T-helper 1 cell (primary cell): ENCODE measurements at places on chromosomes 12 and 14.

DNA sequence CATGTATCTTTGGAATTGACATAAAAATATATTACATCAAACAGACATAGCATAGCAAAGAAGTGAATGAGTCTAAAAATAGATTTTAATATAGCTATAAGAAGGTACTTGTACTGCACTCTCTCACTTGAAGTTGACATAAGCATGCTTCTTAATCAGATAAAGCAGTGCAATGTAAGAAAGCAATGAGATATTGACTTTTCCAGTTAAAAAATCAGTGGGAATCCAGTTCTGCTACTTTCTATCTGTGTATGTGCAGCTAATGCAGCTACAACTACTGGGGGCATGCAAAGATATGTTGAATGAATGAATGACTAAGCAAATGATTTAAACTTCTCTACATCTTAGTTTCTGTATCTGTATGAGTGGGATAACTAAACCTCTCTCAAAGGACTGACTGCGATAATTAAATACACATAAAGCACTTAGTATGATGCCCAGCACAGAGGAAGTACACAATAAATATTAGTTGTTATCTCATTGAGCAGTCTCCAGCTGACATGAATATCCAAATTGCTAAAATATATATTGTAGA is 10.3 kb downstream of the WASHC3 start:
- no peak for DNase-seq

GRCh38 chr12:111505601-111506036 is 93.5 kb downstream of the ATXN2 start:
- DNase-seq: no peak

GRCh38 chr14:91350483-91350812 is 67.2 kb downstream of the CCDC88C start:
- no peak for DNase-seq

DNA sequence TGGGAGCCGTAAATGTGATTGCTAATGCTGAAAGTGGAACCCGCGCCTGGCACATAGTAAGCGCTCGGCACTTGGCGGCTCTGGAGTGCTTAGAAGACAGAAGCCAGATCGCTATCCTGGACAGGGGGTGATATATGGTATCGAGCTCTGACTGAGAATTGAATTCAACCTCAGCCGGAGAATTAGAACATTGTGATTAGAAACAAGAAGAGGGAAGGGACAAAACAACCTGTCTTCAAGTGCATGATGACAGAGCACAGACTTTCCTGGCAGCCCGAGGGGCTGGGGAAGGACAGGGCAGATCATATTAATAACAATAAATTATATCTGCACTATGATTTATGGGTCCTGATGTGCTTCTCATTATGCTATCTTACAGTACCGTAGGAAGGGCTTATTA is 66.9 kb upstream of the TBX3 start:
- no peak for DNase-seq

DNA sequence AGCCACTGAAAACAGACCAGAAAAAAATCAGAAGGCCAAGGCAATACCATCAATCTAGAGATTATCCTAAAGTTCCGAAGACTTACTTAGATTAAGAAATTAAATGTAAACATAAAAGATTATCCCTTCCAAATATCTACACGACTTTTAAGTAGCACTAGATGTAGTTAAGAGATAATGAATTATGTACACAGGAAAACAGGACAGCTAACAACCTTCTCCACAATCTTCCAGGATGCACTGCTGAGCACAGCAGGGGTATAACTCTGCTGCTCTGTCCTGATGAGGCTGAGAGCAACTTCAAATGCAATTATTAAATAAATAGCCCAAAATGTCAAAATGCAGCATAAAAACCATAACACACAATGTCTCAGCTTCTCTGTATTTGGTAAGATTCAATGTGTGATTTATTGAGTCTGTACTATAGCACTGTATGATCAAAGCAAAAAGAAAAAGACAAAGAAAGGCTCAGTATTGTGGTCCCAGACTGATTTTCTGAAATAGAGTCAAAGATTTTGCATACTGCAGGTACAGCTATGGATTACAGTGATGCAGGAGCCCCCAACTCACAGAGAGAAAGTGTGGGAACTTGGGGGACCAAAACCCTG is 56.9 kb downstream of the TMTC1 start:
- DNase-seq: no peak

- no peak for DNase-seq
Observed at GRCh38 chr14:92074555-92074954, 31.8 kb downstream of the ATXN3 start.

DNA sequence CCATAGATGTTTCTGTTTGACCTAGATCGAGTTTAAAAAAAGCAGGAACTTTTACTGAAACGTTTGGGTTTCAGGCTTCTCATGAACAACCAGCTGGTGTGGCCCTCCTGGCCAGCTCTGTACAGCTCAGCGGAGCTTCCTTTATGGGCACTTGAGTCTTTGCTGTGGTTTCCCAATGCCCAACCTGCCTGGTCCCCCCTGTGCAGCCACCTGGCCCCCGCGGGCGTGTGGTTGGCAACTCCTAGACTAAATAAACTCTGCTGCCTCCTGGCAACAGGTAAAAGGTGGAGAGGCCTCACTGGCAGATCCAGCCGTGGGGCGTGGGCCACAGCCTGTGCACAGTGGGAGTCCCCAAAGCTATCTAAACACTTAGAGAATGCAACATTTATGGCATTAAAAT is 38.7 kb downstream of the ADGRD1 start:
- DNase-seq: no peak

- no peak for DNase-seq
Observed at GRCh38 chr12:76568888-76569551, 9.4 kb upstream of the OSBPL8 start.

DNA sequence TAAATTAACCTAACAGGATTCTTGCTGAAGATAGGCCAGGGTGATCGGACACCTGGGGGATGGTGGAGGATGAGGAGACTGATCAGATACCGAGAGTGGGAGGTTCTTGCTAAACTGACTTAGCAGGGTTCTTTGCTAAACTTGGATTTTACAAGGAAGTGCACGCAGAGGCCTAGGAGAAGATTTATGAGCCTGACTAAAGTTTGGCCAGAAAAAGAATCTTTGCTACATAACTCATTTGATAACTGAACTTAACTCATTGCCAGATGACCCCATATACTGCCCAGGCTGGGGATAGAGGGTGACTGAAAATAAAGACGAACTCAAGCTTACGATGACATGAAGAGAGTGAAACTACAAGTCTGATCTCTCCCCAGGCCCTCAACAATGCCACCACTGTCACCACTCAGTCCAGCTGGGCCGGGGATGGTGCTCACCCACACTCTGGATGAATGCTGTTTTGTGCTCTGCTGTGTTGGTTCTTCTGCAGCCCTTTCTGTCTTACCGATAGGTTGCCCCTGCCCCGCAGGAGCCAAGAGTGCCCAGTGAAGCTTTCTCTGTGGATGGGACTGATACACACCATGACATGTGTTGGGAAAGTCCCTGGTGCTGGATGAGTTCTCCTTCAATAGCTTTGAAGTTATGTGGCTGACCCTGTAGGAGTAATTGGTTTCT is 29.0 kb downstream of the PPFIBP1 start:
- DNase-seq: no peak

GRCh38 chr14:35368583-35369392 is 35.8 kb downstream of the NFKBIA start:
- DNase-seq: no peak

DNA sequence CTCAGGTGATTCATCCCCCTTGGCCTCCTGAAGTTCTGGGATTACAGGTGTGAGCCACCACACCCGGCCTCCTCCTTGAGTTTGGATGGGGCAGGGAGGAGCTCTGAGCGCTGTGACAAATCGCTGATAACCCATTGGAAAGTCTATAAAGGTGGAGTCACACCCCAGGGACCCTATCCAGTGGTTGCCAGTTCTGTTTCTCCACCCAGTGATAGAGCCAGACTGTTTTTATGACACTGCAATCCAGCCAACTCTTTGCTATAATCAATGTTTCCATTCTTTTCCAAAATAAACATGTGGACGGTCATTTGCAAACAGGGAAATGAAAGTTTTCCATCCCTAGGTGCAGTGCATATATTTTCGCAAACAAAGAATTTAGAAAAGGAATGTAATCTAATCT is 142.0 kb upstream of the PELI2 start:
- no peak for DNase-seq

DNA sequence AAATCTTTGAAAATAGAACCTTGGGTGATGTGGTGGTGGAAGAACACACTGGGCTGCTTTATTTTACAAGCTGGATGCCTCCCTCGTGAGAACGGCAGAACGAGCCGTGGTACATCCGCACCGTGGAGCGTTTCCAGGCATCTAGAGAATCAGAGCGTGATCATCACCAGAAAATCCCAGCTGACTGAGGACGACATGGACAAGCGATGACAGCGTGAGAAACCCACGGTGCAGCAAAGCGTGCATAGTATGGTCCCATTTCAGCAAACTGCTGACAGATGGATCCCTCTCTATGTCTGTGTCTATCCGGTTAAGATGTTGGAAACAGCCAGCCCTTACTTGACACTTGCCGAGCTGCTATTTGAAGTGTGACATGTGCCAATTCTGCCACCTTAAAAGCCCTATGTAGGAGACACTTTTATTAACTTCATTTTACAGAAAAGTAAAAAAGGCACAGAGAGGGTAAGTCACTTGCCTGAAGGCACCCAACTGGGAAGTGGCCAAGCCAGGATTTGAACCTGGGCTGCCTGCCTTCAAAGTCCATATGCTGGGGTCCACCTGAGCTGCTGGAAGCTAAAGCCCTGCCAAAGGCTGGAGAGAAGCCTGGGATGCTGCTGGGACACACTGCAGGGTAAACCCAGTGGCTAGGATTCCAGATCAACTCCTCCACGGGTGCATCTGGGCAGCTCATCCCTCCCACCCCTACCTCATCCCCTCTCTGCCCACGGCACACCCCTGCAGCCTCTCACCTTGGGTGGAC is 14.9 kb downstream of the SCARB1 start:
- DNase-seq: no peak

GRCh38 chr12:75305412-75306332 is 24.5 kb downstream of the CAPS2 start:
- DNase-seq: no peak

- no peak for DNase-seq
Observed at GRCh38 chr12:54051026-54051842, 2.4 kb upstream of the HOXC4 start.

- DNase-seq: peak; percentile 22
Observed at GRCh38 chr12:47651368-47652254, 54.2 kb downstream of the RPAP3 start.

- DNase-seq: no peak
Observed at GRCh38 chr12:76029982-76030340, 1.6 kb downstream of the PHLDA1 start.

- DNase-seq: no peak
Observed at GRCh38 chr12:530308-530707, 70.6 kb downstream of the B4GALNT3 start.

GRCh38 chr12:49298160-49298559 is 3.2 kb downstream of the PRPH start:
- no peak for DNase-seq

DNA sequence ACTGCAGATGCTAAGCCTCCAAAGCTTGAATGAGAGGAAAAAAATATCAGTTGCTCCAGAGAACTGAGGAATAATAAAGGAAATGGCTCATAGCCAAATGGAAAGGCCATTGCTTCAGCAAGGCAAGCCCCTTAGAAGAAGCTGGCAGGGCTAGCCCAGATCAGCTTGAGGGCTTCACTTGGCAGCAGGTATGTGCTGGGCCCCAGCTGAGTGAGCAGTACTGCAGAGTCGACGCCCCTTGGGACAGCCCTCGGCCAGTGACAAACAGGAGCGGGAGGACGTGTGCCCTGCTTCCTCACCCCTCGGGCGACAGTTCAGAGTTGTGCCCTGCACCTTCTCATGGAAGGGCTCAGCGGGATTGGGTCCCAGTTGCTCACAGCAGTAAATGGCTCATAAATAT is 1031.2 kb upstream of the TMEM132C start:
- DNase-seq: no peak

GRCh38 chr12:106291342-106291741 is 11.2 kb upstream of the TCP11L2 start:
- no peak for DNase-seq

GRCh38 chr12:26648999-26649398 is 184.0 kb downstream of the ITPR2 start:
- DNase-seq: no peak

GRCh38 chr12:44930972-44931600 is 55.0 kb upstream of the NELL2 start:
- no peak for DNase-seq

- DNase-seq: no peak
Observed at GRCh38 chr12:15276088-15276698, 46.1 kb upstream of the PTPRO start.

- no peak for DNase-seq
Observed at GRCh38 chr14:92584816-92585215, 71.2 kb downstream of the RIN3 start.

GRCh38 chr14:104098272-104099095 is 13.0 kb downstream of the ASPG start:
- no peak for DNase-seq

GRCh38 chr12:101759396-101760047 is 20.3 kb upstream of the SYCP3 start:
- DNase-seq: no peak
